ENCODE measurements at places on chromosomes 4 and X.
A peak's percentile ranks its signal among the peaks of the same experiment; 100 is the strongest.

GRCh38 chr4:87092389-87093141 lies 127.9 kb downstream of the KLHL8 start:
- DNase-seq = no peak

GRCh38 chrX:41096339-41096955 lies 11.2 kb downstream of the USP9X start:
- peak; percentile 53 for DNase-seq

GRCh38 chr4:12296366-12296765 lies 867.7 kb upstream of the HS3ST1 start:
- DNase-seq = peak; percentile 69

DNA sequence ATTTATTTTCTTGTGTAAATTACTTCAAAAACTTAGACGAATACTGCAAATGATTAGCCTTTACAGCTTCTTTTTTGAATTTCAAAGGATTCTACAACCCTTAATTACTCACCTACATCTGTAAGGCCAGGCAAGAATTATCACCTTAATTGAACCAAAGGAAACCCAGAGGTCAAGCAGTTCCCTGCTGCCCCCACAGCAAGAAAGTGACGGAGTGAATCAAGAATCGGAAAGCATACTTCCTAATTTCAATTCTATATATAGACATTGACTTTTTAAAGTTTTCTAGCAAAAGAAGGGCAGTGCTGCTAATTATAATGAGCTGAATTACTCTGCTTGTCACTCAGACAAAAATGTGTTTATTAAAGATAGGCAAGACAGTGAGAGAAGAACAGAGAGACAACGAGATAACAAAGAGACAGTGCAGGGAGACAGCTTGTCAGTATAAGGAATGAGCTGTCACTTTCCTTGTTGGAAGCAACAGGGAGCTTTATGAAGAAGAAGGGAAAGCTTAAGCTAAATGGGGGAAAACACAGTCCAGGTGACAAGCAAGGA lies 47.5 kb upstream of the SPANXN4 start:
- no peak for DNase-seq

GRCh38 chr4:118767109-118767508 lies 68.8 kb downstream of the SEC24D start:
- no peak for DNase-seq

DNA sequence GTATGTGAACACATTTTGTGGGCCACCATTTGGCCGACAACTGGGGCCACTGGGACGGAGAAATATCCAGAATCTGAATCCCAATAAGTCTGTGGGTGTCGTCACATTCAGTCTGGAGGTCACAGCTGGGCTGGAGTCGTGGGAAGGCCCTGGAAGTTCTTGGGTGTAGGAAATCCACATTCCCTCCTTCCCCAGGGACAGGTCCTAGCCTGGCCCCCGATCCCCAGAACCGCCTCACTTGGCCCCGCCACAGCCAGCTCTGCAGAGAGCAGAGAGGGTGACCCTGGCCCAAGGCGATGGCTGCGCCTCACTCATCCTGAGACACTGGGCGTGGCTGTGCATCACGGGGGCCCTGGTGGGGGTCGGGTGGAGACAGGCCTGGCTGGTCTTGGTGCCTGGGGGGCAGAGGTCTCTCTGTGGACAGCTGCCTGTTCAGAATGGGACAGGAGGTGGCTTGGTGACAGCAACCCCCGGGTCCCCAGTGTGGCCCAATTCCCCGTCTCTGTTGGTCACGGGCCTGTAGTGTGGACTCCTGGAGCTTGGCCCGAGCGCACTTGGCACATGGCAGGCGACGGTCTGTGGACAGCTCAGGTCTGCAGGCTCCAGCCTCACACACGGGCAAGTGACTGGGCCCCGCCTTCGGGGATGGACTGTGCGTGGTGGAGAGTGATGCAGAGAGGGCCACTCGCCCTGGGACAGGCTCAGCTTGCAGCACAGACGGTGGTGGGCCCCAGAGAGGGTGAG lies 16.4 kb downstream of the DOK7 start:
- DNase-seq = no peak

DNA sequence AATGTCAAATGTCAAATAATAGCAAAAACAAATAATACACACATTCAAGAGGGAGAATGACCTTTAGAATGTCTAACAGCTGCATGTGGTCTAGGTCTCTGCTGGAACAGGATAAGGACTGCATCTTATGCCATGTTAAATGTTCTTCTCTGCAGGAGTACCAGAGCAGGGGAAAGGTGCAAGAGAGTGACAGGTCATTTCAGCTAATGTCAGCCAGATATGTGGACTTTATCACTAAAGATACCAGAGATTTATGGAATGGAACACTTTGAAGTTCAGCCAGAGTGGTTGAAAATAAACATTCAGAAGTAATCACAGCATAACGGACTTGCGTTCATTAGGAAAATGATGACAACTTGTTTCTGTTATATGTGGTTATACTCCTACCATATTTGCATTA lies 24.3 kb downstream of the GRID2 start:
- no peak for DNase-seq

DNA sequence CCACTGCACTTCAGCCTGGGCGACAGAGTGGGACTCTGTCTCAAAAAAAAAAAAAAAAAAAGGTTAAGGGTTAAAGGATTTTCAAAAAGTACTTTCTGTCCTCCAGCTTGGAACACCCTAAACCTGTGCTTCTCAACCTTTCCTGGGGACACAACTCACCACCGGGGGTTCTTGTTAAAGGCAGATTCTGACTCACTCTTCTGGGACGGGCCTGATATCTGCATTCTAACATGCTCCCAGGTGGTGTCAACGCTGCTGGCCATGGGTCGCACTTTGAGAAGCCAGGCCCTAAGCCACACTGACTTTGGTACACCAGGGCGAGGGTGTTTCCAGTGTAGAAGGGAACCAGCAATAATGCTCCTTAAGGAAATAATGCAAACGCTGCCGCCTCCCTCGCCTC lies 46.1 kb downstream of the AFAP1 start:
- DNase-seq = no peak

DNA sequence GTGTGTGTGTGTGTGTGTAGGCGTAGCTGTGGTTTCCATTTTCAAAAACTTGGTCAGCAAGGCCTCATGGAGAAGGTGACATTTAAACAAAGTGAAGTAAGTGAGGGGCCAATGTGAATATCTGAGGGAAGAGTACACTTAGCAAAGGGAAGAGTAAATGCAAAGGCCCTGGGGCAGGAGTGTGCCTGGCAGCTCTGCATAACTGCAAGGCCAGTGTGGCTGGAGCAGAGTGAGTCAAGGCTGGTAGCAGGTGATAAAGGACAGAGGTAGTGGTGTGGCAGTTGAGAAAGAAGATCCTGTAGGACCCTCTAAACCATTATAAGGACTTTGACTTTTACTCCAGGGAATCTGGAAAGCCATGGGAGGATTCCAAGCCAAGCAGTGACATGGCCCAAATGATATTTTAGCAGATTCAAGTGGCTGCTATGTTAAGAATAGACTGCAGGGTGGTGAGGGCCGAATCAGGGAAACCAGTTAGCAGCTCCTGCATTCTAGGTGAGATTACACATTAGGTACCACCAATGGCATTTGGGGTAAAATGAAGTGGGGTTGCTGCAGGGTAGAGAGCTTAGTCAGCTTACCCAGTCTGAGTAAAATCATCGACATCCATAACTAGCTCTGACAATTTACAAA lies 5.9 kb upstream of the TBC1D1 start:
- DNase-seq = no peak

- DNase-seq = no peak
These were observed 12.9 kb downstream of the STIM2 start for GRCh38 chr4:26873391-26874026.

GRCh38 chr4:81574991-81575390 lies 103.3 kb upstream of the RASGEF1B start:
- DNase-seq = peak; percentile 56

DNA sequence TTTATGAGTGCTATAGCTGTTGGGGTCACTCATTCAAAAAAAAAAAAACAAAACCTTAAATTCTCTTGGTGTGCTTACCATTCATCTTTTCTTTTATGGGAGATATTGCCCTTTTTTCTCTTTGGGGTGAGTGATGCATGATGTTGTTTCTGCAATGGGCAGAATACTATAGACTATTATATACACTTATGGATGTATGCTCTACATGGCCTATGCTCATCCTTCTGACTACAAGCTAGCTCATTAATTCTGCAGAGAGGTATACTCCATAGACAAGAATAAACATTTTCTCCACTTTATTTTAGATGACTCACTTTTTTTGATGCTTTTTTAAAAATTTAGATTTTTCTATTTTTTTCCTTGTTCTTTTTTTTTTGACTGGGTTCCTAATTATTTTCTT lies 160.3 kb upstream of the ANK2 start:
- DNase-seq = no peak

DNA sequence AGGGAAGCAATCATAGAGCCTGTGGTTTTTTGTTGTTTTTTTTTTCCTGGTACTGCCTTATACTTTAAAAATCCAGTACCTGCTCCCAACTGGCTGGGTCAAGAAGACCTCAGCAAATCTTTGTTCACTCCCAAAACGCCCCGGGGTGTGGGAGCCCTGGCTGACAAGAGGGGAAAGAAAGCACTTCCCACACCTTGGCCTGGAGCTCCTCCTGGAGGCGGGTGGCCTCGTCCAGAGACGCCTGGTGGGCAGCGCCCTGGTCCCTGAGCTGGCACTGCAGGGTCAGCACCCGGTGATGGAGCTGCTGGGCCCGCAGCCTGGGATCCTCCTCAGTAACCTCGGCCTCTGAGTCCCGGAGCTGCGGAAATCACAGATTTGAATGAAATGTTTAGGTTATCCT lies 38.2 kb downstream of the C4orf50 start:
- DNase-seq = peak; percentile 91

DNA sequence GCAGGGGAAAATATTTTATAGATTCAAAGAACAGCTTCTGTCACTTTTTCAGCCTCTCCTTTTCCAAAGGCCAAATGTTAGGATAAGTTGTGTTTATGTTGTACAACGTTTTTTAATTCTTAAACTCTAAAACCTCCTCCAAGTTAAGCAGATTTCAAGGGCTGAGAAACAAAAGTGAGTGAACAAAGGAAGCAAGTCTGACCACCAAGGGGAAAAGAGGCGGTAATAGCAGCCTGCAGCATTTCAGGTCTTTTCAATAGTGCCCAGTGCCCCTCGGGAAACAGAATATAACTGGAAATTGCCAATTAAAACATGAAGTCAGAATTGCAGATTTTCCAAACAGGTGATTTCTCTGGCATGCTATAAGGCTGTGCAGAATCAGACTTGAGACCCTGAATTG lies 510.0 kb upstream of the HTR2C start:
- no peak for DNase-seq

GRCh38 chrX:32592786-32593185 lies 618.6 kb downstream of the DMD start:
- DNase-seq = no peak

DNA sequence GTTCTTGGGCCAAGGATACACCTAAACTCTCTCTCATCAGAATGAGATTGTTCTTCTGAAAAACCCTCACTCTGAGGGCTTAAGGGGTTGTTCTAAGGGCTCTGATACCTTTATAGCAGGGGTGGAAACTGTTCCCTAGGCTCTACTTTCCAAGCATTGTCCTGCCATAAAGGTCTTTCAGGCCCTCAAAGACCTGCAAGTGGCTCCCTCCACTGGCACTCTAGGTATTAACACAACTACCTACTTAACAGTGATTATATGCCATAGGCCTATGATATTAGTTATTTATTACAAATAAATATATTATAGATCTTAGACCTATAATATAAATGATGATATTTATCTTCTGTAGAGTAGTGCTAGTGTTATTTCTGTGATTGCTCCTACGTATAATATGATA lies 473.7 kb upstream of the RPS6KA3 start:
- no peak for DNase-seq

DNA sequence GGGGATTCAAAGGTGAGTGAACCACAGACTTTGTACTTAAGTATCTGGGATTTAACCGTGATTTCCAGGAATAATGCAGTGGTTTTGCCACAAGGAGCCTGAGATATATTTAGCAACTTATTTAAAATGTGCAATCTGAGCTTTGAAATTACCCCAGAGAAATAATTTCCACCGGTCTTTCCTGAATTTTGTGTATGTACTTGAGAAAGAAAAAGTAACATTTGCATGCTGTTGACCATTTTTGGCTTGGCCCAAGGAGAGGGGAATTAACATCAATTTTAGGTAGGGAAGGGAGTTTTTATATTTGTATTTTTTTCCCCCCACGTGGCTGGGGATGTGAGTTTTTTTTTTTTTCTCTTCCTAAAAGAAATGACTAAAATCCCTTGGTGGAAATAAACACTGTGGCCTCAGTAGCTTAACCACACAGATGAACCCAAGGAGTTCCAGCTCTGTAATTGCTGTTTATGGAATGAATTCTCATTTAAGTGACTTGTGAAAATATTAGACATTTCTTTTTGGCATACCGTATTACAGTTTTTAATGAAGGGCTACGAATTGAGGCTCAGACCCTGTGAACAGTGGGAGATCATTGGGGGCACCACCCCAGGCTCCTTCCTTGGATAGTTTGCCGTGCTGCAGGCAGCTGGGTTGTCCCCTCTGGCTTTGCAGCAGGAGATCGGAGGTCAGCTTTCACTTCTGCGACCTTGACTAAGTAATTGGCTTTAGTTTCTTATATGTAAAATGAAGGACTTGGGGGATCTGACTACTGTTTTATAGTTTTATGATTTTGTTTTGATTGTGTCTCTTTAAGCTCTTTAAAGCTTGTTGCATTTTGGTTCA lies 116.1 kb downstream of the ARHGAP10 start:
- DNase-seq = no peak

DNA sequence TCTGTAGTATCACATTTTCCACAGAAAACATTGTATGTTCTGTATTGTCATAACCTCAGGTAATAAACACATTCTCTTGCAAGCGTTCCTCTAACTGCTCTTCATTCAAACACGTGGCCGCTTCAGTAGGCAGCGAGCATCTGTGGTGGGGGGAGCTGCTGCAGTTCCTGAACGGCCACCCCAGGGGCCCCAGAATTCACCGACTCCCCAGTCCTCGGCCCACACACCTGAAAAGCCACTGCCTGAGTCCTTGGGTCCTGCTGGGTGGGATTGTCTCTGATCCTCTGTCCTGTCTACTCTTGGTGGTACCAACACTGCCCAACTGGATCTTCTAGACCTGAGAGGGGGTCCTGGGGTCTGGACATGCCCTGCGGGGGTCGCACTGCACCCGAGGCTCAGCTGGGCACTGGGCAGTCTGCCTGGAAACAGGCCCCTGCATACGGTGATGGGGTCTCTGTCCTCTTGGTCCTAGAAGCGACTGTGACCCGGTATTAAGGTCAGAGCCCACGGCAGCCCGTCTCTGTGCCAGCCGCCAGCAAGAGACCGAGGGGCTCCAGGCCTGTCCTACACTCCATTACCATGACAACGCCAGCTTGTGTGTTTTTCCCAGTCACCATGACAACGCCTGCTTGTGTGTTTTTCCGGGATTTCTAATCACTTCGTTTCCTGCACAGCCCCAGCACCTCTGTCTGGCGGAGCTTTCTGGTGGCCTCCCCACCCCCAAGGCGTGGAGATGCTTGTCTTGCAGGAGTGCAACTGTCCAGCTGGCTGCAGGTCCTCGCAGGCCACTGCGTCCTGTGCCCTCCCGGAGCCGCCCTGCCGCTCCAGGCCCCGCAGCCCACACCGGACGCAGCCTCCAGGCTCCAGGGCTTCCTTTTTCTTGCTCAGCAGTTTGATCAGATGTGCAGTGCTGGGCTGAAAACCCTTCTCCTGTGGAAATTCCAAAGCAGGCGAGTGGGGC lies 16.0 kb downstream of the CTBP1 start:
- DNase-seq = no peak

GRCh38 chrX:11591723-11592346 lies 73.9 kb downstream of the ARHGAP6 start:
- DNase-seq = no peak
